ENCODE measurements at places on chromosomes 11 and 22. TPM values are rescaled to one million over a fixed set of nuclear protein-coding genes. Genes with fewer than 3 reads are reported as not detected.

GRCh38 chr11:102448869-102449224 lies 3.7 kb downstream of the TMEM123 start:
- no peak for DNase-seq

DNA sequence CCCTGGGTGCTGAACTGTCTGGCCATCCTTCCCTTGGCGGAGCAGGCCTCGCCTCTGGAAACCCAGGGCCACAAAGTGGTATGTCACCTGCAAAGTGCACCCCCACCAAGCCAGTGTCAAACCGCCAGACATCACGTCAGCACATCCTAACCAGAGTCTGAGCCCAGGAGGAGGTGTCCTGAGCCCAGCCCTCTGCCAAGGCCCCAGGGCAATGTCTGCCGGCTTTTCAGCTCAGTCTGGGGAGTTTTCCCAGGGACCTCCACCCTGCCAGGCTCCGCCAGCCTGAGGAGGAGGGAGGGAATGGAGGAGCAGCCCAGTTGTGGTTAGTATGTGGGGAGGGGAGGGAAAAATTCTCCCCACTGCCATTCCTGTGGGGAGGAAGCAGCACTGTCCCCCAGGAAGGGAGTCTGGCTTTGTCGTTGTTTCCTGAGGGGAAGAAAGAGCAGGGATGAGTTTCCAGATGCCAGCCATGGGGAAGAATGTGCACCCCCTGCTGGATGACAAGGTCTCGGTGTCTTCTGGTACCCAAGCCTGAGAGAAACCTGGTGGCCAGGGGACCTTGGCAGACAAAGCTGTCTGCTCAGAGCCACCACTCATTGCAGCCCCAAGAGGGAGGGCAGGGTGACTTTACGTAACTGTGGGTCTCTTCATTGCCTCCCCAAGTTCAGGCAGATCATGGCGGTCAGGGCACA lies 81.4 kb upstream of the CD82 start:
- DNase-seq: no peak

DNA sequence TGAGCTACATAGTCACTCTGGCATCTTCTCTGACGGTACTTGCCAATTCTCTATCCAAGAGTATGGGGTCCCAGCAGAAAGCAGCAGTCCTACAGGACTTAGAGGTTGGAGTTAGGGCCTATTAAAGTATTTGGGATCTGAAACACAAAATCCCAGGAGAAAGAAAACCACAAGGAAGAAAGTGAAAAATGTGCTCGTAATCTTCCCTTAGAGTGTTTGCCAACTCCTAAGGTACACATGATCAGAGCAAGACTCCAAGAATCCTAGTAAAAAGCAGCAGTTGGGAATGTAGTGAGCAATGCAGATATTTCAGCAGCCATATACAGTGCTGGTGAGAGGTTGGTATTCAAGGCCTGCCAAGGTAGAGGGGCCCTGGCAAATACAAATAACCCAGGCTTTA lies 71.6 kb downstream of the EXT2 start:
- DNase-seq: no peak

- DNase-seq: no peak
Measured at GRCh38 chr22:45579806-45580725, 77.4 kb downstream of the FBLN1 start.

- DNase-seq: no peak
Measured at GRCh38 chr11:126772267-126772666, 228.3 kb downstream of the KIRREL3 start.

- DNase-seq: no peak
Measured at GRCh38 chr22:43202756-43203410, 15.9 kb upstream of the TTLL12 start.

- no peak for DNase-seq
Measured at GRCh38 chr11:67013511-67014045, 9.4 kb upstream of the SYT12 start.

DNA sequence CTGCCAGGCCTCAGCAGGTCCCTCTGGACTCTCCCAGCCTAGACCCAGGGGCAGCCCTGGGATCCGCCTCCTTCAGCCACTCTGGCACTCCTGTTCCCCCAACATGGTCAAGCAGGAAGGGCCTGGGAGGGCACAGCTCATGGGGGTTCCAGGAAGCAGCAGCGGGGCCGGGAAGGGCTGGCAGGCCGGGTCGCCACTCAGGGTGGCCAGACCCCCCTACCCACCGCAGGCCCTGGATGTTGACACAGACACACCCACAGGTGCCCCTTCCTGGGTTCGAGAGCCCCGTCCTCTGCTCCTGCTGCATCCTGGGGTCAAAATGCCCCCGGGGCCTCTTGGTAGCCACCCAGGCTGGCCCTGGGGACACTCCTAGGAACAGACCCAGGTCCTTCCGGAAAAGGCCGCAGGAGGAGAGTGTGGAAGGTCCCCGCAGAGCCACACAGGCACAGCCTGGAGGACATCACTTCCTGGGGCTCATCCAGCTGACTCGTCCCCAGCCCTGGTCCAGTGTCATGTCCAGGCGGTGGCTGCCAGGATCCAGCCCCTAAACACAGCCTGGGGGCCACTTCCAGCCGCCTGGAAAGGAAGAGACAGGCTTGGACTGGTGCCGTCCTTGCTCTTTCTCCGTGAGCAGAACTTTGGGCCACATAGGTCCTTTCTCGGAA lies 6.8 kb upstream of the PIM3 start:
- DNase-seq: no peak

SLC16A8 gene
- total RNA-seq: under 0.01 TPM
